ENCODE measurements at places on chromosomes 5 and 9.

GRCh38 chr5:140145256-140145655 is 19.5 kb downstream of the IGIP start:
- no peak for DNase-seq

- DNase-seq: peak; percentile 92
Observed at GRCh38 chr5:173056783-173057061, 570 bp downstream of the CREBRF start.

- DNase-seq: no peak
Observed at GRCh38 chr5:137341831-137342230, 157.3 kb downstream of the SPOCK1 start.

DNA sequence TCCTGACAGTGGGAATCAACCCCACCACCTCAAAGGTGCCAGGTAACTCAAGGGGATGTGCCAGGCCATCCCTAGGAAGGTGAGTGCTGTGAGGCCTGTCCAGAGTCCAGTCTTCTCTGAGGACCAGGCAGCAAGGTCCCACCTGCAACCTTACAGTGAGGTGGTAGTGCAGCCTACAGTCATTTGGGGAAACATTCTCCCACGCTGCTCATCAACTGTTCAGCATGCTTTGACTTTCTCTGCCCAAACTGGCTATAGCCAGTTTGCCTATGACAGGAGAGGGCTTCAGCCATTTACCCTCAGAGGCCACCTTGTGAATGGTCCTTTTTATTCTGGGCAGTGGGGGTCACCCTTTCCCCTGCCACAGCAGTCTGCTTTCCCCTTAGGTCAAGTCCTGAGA is 81.9 kb downstream of the ATPSCKMT start:
- DNase-seq: no peak
